Left renal cortex interstitium (tissue), 4 donors: ENCODE measurements at places on chromosomes 2 and 18. TPM values are rescaled to one million over a fixed set of nuclear protein-coding genes. Genes with fewer than 3 reads are reported as not detected.

The LYG2 gene
- polyA plus RNA-seq, result 0.44 TPM

The CHST10 gene
- polyA plus RNA-seq, result 20.4 TPM

GRCh38 chr2:68829749-68830148 lies 41.4 kb downstream of the BMP10 start:
- DNase-seq, result no peak

- no peak for DNase-seq
Observed at GRCh38 chr2:172375251-172375650, 52.1 kb upstream of the ITGA6 start.

GRCh38 chr2:134120733-134121630 lies 132.9 kb upstream of the MGAT5 start:
- peak; percentile 34 for DNase-seq

GRCh38 chr18:9619545-9619944 lies 5.2 kb upstream of the PPP4R1 start:
- DNase-seq, result no peak

The COLEC11 gene
- 2.3 TPM for polyA plus RNA-seq

The KCNJ13 gene
- polyA plus RNA-seq, result 2.9 TPM

DNA sequence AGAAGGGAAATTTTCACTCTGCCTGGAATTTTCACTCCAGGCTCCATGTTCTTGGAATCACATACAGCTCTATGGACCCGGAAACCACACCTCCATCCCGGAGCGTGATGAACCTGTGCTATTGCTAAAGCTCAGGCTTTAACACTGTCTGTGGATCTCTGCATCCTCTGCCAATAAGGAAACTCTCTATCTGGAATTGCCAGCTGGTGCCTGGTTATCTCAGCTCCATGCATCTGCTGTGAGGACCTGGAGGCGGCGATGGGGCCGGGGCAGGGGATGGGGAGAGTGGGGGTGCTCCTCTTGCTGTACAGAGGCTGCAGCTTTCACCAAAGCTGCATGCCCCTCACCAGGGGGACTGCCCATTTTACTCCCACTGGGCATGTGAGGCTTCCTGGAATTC lies 754.0 kb upstream of the SOX11 start:
- no peak for DNase-seq

GRCh38 chr2:237964194-237964577 lies 2.6 kb upstream of the UBE2F start:
- DNase-seq, result no peak

DNA sequence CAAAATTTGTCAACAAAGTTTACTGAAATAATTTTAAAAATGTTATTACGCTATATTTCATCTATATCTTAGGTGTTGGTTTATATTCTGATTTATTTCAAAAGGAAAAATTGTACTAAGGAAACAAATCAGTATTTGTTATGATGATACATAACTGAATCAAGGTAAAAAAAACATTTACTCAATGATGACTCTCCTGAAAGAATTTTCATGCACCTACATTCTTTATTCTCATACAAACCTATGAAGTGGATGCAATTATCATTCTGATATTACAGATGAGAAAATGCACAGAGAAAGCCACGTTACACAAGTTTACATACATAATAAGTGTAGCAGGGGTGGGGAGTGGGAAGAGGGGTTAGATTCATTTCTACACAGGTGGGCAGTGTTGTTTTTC lies 422.4 kb downstream of the DSEL start:
- DNase-seq, result no peak

GRCh38 chr2:232022718-232023117 lies 61.2 kb downstream of the DIS3L2 start:
- no peak for DNase-seq

- DNase-seq, result no peak
Observed at GRCh38 chr18:24400587-24400986, 3.0 kb upstream of the OSBPL1A start.

The HRH4 gene
- 0.08 TPM for polyA plus RNA-seq

The PRKAG3 gene
- polyA plus RNA-seq, result not detected

DNA sequence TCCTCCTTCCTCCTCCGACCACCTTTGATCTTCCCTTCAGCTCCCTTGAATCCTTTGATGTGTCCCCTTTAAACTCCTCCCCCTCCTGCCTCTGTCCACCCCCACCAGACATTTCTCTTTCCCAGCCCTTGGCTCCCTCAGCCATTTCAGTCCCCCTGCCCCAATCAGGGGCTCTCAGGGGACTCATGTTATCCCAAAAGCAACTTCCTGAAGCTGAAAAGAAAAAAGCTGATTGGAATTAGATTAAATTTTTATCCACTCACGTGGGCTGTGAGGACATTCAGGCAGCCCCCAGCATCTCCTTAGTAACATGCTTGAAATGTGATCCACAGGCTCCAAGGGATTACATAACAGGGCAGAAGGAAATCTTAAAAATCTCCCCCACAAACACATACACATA lies 81.3 kb downstream of the NEURL3 start:
- no peak for DNase-seq

DNA sequence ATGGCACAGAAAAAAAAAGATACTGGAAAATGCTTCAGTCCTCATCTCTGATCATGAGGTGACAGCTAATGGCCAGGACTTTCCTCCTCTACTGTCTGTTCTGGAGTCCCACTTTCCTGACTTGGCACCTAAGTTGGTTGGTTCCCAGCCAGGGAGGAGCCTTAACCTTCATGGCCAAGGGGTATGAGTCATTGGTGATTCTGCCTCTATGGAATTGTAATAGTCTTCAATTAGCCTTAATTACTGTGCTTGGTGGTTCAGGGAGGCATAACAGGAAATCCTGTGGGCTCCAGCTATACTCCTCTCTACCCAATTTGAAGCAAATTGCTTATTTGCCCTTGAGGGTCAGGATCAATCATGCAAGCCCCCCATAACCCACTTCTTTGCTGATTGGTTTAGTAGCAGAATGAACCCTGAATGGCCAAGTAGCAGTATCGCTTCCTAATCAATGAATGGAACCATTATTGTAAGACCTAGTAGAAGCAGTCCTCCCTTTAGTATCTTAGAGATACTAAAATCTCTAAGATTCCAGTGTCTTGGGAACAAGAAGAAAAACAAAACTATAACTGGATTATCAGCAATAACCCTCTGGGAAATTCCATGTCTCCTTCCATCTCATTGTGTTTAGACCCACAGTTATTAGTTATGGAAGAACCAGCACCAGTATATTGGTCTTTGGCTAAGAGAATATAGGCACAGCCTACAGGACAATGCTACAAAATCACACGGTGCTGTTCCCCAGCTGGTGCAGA lies 109.0 kb downstream of the COL6A3 start:
- DNase-seq, result no peak

- DNase-seq, result no peak
Observed at GRCh38 chr2:28427741-28428415, 35.2 kb downstream of the FOSL2 start.

The ZSWIM2 gene
- not detected for polyA plus RNA-seq

- no peak for DNase-seq
Observed at GRCh38 chr2:159111346-159111927, 143.0 kb downstream of the TANC1 start.

The CREG2 gene
- 0.27 TPM for polyA plus RNA-seq

The MEIS1 gene
- 137 TPM for polyA plus RNA-seq

The SLC5A7 gene
- polyA plus RNA-seq, result 0.44 TPM
